MV-4-11 (cell line): ENCODE measurements at places on chromosomes 5 and 9.

DNA sequence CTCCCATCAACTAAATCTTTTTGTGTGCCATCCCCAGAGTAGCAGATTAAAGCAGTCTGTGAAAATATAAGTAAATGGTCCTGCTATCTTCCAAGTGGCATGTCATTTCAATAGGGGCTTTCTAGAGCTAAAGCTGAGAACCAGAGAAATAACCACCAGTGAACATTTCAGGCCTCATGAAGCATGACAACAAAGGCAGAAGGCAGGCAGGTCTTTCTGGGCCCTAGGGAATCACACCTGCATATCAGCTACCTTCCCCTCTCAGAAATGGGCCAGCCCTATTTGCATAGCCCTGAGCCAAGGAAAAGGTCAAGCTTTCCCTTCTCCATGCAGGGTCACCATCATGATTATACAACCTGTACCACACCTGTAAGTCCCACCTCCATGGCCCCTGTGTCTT lies 205.3 kb downstream of the DEPDC1B start:
- DNase-seq = no peak

DNA sequence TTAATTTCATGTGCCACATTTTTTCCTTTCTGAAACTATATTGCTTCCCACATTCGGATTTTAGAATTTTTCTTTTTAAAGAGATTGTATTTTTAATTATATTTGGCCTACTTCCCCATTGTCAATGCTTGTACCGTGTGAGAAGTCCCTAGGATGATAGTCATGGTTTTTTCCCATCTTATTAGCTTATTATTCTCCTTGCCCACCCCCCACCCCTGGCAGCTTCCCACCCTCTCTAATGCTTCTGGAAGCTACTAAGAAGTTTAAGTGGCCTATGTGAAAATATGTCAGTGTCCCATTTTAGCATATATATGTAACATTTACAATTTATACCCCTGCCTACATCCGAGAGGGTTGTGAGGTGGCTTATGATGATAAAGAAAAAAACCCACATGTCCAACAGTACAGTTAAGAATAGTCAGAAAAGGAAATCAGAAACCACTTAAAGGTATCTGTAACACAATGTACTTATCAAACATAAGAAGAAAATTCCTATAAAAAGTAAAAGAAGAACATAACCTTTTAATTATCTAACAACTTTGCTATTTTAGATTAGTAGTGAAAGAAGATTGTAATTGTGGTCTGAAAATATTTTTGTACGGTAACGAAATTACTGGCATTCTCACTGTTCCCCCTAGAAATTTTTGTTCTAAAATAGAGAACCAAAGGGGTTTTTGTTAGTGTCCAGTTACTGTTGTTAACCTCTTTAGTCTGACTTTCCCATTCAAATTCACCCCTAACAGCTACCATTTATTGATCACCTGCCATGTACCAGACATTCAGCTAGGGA lies 62.1 kb downstream of the SLC44A1 start:
- DNase-seq = no peak

- DNase-seq = no peak
Observed at GRCh38 chr5:123705741-123706140, 193.8 kb downstream of the CSNK1G3 start.

GRCh38 chr9:91677822-91678436 lies 254.3 kb upstream of the NFIL3 start:
- DNase-seq = no peak

GRCh38 chr5:165616490-165617405 lies 2111.3 kb downstream of the MAT2B start:
- DNase-seq = peak; percentile 81

- peak; percentile 88 for DNase-seq
Observed at GRCh38 chr5:42992088-42992879, 47.8 kb downstream of the ANXA2R start.

GRCh38 chr5:107704681-107705401 lies 34.1 kb upstream of the EFNA5 start:
- DNase-seq = no peak

- DNase-seq = no peak
Observed at GRCh38 chr5:95080441-95080840, 204.5 kb downstream of the MCTP1 start.

DNA sequence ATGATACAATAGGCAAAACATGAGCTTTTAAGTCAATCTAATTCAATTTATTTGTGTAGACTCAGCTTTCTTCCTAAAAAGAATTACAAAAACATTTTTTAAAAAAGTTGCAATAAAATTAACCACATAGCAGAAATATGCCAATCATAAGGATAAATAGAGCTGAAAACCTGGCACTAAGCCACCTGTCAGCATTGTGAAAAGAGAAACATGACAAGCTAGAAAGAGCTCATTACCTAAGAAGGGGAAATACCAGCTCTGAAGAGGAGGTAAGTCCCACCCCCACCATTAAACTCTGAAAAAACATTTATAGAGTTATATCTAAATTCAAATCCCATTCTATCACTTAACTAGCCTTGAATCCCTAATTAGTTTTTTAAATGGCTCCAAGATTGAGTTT lies 372.9 kb downstream of the OSTF1 start:
- no peak for DNase-seq

GRCh38 chr5:154285661-154286408 lies 95.3 kb downstream of the GALNT10 start:
- DNase-seq = no peak

DNA sequence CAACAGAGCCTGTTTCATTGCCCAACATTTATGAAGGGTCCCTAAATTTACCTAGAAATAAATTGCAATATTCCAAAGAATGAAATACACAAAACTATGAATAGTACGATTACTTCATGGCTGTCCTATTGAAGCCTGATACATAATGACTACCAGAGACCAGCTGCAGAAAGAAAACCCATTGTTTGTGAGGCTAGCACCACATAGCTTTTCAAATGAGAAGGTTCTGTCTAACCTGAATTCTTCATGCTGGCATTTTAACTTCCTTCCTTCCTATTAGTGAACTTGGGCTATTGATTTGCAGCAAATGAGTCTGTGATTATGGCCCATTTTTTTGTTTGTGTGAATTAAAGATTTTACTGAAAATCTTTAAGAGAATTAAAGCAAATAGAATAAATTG lies 47.3 kb downstream of the MEGF10 start:
- no peak for DNase-seq

GRCh38 chr5:35009019-35009418 lies 38.7 kb downstream of the AGXT2 start:
- DNase-seq = no peak
